Spleen (tissue), 13 donors: ENCODE measurements at places on chromosomes 12 and 14. TPM values are rescaled to one million over a fixed set of nuclear protein-coding genes. Genes with fewer than 3 reads are reported as not detected.

GRCh38 chr12:8544295-8544694, 3.6 kb upstream of the CLEC4E start:
- no peaks in the 10 kb centered on the region for H3K36me3 ChIP-seq
- H3K27me3 ChIP-seq = peaks cover 9% of the 10 kb centered on the region
- peak; percentile 82 for DNase-seq
- no peaks in the 10 kb centered on the region for H3K4me1 ChIP-seq

BCL2L14 gene
- total RNA-seq = 1.3 TPM

DNA sequence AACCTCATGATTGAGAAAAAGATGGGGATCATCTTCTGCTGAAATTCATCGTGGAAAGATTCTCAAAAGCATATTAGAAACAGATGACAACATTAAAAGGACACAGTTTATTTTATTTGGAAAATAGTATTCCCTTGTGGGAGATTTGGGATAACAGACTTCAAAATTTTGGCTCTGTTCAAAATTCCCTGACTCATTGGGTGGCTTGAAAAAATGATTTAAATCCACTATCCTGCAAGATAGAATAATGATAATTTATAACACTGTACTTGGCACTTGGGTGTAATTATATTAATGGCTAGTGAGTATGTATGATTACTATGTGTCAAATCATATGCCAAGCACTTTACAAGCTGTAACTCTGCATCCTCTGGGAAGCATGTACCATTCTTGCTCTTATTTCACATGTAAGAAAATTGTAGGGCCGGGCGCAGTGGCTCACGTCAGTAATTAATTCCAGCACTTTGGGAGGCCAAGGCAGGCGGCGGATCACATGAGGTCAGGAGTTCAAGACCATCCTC, 128.8 kb downstream of the LMNTD1 start:
- no peak for DNase-seq
- no peak overlapping the region for H3K4me3 ChIP-seq
- no peak overlapping the region for H3K27ac ChIP-seq
- H3K27me3 ChIP-seq = no peaks in the 10 kb centered on the region

MIP gene
- total RNA-seq = not detected

LYZ gene
- 298 TPM for total RNA-seq

- no peak for DNase-seq
- H3K27me3 ChIP-seq = no peaks in the 10 kb centered on the region
- H3K36me3 ChIP-seq = peaks cover 63% of the 10 kb centered on the region
- peaks cover 11% of the 10 kb centered on the region for H3K4me1 ChIP-seq
- no peak overlapping the region for H3K27ac ChIP-seq
Measured at GRCh38 chr12:54340846-54341245, 15.9 kb downstream of the COPZ1 start.

CIROP gene
- total RNA-seq = not detected

GRCh38 chr14:24609655-24610344, at the start of gene GZMH:
TSS of gene GZMH (minus strand) at chr14:24609685. CDS start at chr14:24609613, 72 bp downstream.
- no peaks in the 10 kb centered on the region for H3K27me3 ChIP-seq
- H3K4me1 ChIP-seq = peaks cover 32% of the 10 kb centered on the region
- peak within 1 kb of the TSS; percentile 44 for H3K27ac ChIP-seq
- no peak for DNase-seq

DNA sequence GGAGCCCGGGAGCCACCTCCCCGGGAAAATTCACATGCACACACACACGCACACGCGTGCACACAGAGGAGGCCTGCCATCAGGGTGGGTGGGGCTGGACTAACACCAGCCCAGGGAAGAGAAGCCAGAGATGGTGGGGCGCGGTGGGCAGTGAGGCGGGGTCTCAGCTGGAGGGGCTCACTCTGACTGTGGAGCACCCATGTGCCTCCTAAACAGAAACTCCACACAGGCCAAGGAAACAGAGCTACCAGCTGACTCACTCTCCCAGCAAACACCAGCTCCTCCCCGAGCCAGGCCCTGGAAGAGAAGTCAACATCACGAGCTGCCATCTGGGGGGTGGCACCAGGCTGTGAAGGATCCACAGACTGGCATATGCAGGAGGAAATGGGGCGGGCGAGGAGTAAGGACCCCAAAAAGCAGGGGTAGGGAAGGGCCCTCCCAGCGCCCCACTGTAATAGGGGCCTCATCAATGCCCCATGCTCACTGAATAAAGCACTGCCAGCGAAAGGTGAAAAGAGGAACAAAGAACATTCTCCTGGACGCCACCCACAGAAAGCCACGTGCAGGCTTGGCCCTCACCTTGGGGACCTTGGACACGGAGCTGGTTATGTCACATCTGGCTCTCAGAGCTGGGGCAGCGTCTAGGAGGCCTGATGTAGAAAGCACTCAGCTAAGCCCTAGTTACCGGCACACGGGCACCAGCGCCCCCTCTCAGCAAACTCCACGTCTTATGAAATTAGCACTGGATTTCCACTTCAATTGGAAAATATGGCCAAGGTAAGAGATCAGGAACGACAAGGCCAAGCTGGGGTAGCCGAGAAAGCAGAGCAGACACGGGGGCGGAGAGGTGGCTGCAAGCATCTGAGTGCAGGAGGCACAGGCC, 8.4 kb upstream of the INF2 start:
- H3K4me3 ChIP-seq = no peak overlapping the region
- no peaks in the 10 kb centered on the region for H3K36me3 ChIP-seq
- H3K4me1 ChIP-seq = peaks cover 48% of the 10 kb centered on the region
- peak; percentile 68 for DNase-seq
- H3K27me3 ChIP-seq = no peaks in the 10 kb centered on the region

- no peak for DNase-seq
- no peak overlapping the region for H3K27ac ChIP-seq
- no peak overlapping the region for H3K4me3 ChIP-seq
- no peaks in the 10 kb centered on the region for H3K27me3 ChIP-seq
- H3K36me3 ChIP-seq = no peaks in the 10 kb centered on the region
Measured at GRCh38 chr12:10741845-10742244, 18.7 kb upstream of the YBX3 start.

DNA sequence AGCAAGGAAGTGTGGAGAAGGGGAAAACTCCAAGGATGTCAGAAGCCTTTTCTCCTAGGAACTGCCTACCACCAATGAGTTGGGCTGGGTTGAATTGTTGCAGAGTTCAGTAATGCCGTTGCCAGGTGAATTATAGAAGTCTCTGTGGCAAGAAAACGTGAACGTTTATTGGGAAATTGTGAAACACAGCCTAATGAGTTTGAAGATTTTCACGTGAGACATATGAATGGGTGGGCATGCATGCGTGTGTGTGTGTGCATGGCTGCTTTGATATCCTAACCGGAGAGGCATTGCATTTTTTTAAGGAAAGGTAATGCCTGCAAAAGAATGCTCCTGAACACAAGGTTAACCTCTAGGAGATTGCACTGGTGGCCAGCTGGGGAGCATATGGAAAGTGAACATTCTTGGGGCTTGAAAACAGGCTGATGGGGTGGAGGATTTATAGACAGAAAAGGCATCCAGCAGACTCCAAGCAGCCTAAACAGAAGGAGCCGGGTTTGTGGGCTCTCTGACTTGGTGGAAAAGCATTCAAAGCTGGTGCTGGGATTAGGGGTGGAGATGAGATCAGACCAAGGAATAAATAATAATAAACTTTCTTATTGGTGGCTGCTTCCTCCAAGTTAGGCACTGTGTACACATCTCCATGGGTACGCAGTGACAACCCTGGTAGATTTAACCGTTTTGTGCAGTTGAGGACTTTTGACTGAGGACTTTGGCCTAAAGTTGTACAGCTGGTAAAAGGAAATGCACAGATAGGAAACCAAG, 67.8 kb downstream of the NTF3 start:
- no peak for DNase-seq
- H3K4me1 ChIP-seq = no peaks in the 10 kb centered on the region
- H3K36me3 ChIP-seq = no peaks in the 10 kb centered on the region

DNA sequence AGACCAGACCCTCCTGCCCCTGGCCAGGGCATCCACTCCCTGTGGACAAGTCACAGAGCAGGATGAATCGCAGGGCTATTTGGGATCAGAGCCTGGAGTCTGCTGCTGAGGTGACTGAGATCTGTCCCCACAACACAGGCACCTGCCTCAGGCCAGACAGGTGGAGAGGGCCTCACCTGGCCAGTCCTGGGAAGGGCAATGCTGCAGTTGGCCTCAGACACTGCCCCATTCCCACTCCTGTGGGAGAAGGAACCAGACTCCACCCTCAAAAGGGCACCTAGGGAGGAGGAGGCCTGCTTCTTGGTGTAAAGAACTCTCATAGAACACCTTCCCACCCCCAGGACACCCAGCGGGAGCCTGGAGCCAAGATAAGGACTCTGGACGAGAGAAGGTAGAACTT, 48.3 kb upstream of the PLEKHG6 start:
- no peak overlapping the region for H3K27ac ChIP-seq
- H3K4me3 ChIP-seq = no peak overlapping the region
- H3K36me3 ChIP-seq = no peaks in the 10 kb centered on the region

NUBPL gene
- 12.7 TPM for total RNA-seq

GRCh38 chr14:22517117-22517720, 71.8 kb downstream of the DAD1 start:
- DNase-seq = no peak
- H3K4me3 ChIP-seq = peak overlapping the region; percentile 51
- no peaks in the 10 kb centered on the region for H3K27me3 ChIP-seq
- H3K36me3 ChIP-seq = no peaks in the 10 kb centered on the region

DNA sequence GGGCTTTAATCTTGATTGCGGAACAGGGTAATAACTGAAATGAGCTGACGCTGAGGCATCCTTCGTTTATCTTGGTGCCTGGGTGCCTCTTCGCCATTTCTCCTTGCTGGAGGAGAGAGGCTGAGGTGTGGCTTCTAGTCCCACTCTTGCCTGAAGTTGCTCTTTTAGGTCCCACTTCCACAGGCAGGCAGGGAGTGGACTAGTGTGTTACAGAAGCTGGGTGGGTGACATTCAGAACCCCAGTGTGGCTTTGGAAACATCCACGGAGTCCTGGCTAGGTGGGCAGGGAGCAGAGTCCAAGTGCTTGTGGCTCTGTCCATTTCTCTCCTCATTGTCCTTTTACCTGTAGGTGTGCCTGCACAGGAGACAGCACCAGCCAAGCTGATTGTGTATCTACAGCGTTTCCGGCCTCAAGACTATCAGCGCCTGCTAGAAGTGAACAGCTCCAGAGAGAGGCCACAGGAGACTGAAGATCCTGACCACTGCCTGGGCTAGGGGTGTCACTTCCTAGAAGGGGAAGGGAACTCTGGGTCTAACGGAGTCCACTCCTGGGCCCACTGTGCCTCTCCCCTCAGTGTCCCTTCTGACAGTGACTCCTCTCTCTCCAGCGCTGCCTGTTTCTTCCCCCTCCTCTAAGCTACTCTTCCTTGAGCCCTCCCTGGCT, 2.4 kb downstream of the THTPA start:
- no peak overlapping the region for H3K27ac ChIP-seq
- no peak for DNase-seq
- peaks cover 10% of the 10 kb centered on the region for H3K4me1 ChIP-seq
- H3K27me3 ChIP-seq = no peaks in the 10 kb centered on the region
- H3K36me3 ChIP-seq = peaks cover 57% of the 10 kb centered on the region
- H3K4me3 ChIP-seq = no peak overlapping the region
